ENCODE measurements at places on chromosomes 12 and 14. TPM values are rescaled to one million over a fixed set of nuclear protein-coding genes. Genes with fewer than 3 reads are reported as not detected.

Gene PTPRR
- total RNA-seq, result 2.0 TPM

Gene GPX2
- not detected for total RNA-seq

Gene TPPP2
- total RNA-seq, result 0.44 TPM

Gene PPP1R1A
- 17.6 TPM for total RNA-seq

Gene FSCB
- 0.04 TPM for total RNA-seq

Gene LRRC10
- total RNA-seq, result not detected

Gene RNASE3
- total RNA-seq, result not detected

Gene SLC6A13
- 2.4 TPM for total RNA-seq

Gene RASSF9
- total RNA-seq, result 2.3 TPM

Gene TROAP
- 6.9 TPM for total RNA-seq

Gene NEUROD4
- total RNA-seq, result under 0.01 TPM

Gene KLRK1
- 0.44 TPM for total RNA-seq

- no peak for DNase-seq
These were observed 218.6 kb downstream of the PAX9 start for GRCh38 chr14:36880276-36880675.

DNA sequence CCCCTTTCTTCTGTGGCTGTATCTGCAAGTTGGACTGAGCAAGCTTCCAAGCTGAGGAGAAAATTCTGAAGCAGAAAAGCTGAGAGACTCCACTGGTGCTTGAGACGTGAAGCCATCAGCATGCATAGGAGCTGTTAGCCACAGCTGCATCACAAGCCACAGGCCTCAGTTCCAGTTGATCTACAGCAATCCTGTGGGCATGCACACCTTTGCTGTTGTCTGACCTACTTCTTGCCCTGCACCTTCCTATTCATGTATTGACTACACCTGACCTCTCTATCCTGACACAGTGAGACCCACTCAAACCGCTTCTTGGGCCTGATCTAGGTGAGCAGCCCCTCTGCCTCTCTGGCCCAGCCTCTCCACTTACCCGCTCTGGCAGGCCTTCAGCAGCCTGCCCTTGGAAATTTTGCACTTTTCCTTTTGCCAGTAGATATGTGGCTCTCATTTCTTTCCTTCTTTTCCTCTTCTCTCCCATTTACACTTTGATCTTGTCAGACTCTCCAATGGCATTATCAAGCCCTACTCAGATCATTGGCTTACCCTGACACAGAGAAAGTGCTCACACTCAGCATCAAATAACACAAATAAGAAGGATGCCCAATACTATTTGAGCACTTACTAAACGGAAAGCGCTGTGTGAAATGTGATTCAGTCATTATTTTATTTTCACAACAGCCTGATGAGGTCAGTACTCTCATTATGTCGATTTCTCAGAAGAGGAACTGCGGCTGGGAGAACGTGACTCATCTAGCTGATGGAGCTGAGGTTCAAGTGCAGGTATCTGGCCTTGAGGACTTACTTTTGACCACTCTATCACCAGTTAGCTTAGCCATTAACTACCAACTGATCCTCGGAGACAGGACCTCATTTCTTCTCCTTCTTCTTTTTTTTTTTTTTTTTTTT lies 21.9 kb upstream of the PTGR2 start:
- DNase-seq, result peak; percentile 37

DNA sequence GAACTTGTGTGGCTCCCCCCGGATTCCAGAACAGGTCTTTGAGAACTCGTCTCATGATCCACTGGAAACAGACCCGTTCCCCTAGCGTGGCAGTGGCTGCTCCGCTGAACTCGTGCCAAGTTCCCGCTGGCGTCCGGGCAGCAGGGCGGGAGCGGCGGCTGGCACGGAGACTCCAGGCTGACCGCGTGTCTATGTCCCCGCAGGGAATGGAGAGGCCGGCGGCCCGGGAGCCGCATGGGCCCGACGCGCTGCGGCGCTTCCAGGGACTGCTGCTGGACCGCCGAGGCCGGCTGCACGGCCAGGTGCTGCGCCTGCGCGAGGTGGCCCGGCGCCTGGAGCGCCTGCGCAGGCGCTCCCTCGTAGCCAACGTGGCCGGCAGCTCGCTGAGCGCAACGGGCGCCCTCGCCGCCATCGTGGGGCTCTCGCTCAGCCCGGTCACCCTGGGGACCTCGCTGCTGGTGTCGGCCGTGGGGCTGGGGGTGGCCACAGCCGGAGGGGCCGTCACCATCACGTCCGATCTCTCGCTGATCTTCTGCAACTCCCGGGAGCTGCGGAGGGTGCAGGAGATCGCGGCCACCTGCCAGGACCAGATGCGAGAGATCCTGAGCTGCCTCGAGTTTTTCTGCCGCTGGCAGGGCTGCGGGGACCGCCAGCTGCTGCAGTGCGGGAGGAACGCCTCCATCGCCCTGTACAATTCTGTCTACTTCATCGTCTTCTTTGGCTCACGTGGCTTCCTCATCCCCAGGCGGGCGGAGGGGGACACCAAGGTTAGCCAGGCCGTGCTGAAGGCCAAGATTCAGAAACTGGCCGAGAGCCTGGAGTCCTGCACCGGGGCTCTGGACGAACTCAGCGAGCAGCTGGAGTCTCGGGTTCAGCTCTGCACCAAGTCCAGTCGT lies 1.5 kb downstream of the APOLD1 start:
- peak; percentile 96 for DNase-seq

DNA sequence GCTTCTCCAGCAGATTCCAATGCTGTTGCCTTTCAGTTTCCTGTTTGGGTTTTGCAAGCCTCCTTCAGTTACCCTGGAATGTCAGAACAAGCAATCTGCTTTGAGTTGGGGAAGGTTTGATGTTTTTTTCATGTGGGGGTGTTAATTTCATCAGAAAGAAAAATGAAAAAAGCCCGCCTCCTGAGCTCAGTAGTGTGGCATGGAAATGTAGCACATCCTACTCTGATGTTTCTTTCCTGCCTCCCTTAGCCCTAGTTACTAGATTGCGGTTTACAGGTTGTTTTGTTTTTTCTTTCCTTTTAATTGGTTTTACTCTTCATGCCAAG lies 22.6 kb downstream of the IFNG-AS1 start:
- no peak for DNase-seq

DNA sequence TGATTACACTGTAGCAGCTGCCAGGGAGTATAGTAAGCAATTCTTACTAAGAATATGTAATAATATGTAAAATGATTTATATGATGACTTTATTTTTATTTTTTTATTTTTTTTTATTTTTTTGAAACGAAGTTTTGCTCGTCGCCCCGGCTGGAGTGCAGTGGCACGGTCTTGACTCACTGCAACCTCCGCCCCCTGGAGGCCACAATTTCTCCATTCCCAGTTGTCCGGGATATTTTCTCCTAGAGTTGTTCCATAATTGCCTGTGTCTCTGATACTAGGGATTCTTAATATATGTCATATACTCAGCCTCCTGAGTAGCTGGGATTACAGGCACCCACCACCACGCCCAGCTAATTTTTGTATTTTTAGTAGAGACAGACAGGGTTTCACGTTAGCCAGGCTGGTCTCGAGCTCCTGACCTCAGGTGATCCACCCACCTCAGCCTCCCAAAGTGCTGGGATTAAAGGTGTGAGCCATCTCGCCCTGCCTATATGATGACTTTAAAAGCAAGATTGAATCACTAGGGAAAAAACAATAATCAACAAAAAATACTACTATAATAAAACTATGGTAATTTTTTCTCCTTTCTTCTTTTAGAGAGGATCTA lies 12.2 kb upstream of the ITPR2 start:
- DNase-seq, result peak; percentile 39

- DNase-seq, result no peak
These were observed 118.6 kb downstream of the SMOC1 start for GRCh38 chr14:69997849-69998248.

- no peak for DNase-seq
These were observed 89.0 kb upstream of the HOXC13 start for GRCh38 chr12:53849656-53850055.

GRCh38 chr12:108896817-108897216 lies 16.9 kb downstream of the DAO start:
- DNase-seq, result no peak

DNA sequence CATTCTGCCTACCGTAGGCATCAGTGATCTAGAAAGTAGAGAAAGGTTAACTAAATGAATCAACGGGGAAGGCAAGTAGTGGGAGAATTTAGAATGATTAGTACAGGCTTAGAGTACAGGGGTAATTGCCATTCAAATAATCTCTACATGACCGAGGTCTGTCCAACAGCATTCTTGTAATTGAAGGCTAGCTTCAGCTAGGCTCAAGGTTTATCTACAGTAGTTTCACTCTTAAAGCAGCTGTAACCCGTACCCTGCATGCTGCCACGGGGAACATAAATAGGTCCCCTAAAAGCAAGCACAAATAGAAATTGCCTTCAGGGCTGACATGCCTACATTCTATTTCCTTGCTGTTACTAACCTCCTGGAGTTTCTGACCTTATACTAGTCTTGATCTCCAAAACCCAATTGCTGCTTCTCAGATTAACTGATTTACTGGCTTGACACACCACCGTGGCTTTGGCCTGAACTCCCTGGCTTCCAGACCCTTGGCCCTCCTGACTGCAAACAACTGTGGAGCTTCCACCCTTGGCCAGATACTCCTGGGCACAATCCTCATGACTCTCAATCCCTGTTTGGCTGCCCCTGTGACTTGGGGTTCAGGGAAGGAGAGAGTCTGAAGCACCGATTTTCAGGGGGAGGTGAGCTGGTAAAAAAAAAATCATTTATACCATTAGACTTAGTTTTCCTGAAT lies 242.1 kb upstream of the FOXN3 start:
- peak; percentile 65 for DNase-seq

DNA sequence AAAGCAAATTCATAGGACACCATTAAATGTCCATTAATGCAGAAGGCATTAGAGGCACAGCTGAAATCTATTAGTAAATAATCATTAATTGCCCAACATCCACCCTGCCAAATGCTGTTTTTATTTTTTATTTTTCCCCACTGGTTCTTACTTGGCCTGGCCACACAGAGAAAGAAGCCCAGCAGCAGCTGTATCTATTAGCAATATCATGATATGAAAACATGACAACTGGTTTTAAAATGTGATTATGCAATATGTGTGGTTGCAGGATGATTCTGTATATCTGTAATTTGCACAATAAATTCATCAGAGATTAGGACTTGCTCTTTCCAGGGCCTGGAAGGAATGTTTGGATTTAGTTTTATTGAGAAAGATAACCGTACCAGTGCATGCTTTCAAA lies 44.9 kb downstream of the SIX6 start:
- no peak for DNase-seq

DNA sequence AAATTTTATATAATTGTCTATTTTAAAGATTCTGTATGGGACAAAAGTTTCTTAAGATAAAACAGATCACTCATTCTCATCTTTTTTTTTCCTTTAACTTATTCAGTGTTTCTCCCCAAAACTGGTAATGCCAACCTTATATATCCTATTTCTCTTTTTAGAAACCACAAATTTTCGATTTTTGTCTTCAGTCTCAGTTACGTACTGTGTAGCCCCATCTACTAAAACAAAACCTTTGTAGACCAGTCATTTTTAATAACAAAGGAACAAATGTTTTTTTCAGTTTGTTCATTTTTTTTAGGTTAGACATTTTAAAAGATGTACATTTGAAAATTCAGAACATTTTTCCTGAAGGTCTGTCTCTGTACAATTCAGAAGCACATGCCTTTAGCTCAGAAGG lies 18.2 kb downstream of the PNMA1 start:
- DNase-seq, result no peak

GRCh38 chr14:100547633-100548294 lies 39.5 kb downstream of the BEGAIN start:
- peak; percentile 81 for DNase-seq

GRCh38 chr12:114936148-114937079 lies 252.4 kb upstream of the TBX3 start:
- DNase-seq, result peak; percentile 28

DNA sequence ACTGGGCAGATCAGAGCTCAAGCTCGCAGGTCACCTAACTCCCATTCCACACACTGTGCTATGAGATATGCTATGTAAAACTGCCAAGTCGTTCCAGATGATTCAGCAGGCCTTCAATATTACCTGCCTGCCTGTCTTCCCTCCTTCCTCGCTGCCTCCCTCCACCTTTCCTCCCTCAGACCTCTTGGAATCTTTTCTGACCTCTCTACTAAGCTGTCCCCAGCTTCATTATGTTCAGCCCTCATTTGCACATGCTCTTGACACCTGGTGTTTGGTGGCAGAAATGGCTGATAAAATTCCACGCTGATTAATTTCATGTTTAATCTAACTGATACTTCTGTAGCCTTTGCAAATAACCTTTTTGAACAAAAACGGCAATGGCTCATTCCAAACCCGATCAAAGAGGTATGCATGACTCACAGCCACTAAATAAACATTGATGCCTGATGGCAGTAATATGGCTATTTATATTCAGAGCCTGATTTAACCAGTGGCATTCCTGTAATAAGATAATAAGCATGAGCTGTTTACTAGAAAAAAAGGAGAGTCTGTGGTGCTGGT lies 130.8 kb upstream of the EGLN3 start:
- DNase-seq, result no peak

- DNase-seq, result no peak
These were observed 87.7 kb downstream of the KCNH5 start for GRCh38 chr14:62957562-62957961.

DNA sequence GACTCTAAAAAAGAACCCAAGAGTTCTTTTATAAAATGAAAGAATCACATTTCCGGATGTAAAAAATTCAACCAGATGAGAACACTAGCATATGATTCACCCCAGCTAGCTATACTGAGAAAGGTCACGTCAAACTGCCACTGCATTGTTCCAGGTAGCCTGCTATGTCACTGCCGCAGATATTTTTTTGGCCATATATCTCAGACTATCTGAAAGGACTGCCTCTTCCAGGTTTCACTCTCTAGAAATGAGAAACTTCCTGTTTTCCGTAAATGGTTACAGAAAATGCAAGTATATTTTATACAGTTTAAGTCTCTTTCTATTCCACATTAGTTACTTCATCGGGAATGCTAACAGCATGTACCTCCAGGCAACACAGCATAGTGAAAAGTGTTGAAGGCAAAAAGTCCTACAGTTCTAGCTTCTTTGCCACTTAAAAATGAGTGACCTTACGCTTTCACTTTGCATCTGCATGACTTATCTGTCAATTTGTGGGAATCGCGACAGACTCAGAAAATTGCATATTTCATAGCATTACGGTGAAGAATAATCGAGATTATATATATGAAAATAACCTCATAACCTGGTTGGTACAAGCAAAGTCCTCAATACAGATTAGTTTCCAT lies 105.2 kb downstream of the MED13L start:
- DNase-seq, result no peak

- DNase-seq, result peak; percentile 39
These were observed 160.5 kb downstream of the BTG1 start for GRCh38 chr12:91985002-91985787.

- no peak for DNase-seq
These were observed 38.9 kb downstream of the GPR65 start for GRCh38 chr14:88043529-88044443.

GRCh38 chr14:52856139-52856538 lies 64.7 kb upstream of the GNPNAT1 start:
- DNase-seq, result no peak

DNA sequence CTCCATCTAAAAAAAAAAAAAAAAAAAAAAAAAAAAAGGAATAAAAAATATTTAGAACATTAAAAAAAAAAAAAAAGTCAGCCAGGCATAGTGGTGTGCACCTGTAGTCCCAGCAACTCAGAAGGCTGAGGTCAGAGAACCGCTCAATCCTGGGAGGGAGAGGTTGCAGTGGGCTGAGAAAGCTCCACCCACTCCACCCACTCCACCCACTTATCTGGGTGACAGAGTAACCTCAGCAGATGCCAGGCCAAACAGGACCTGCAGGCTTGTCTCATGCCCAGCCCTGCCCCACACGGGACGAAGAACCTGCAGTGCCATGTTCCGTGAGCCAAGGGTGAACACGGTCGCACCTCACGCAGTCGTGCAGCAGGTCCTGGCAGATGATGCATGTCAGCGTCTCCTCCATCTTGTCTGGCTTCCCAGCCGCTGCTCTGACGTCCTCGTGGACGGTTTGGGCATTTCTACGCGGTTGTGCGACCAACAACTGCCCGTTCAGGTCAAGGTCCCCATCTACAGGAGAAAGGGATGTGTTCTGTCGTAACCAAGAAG lies 28.6 kb downstream of the CHFR start:
- no peak for DNase-seq

All from muscle of leg (tissue), 16 donors.